A549 treated with RU486 at 1 μM for 4 hours (cell line): ENCODE measurements at places on chromosomes 7 and 10. TPM values are rescaled to one million over a fixed set of nuclear protein-coding genes. Genes with fewer than 3 reads are reported as not detected.

FAM237B gene
- total RNA-seq, result not detected in 5 replicates

CAMK1D gene
- 6.1 to 8.8 TPM (median 7.6 TPM) in 5 replicates for total RNA-seq

NPC1L1 gene
- 0.05 to 0.14 TPM (median 0.06 TPM) in 5 replicates for total RNA-seq

ZNF722 gene
- not detected in 5 replicates for total RNA-seq

SPDYE5 gene
- total RNA-seq, result not detected in 5 replicates

PCLO gene
- total RNA-seq, result 0.82 to 1.5 TPM (median 1.2 TPM) in 5 replicates

VSTM2A gene
- total RNA-seq, result not detected in 5 replicates

SPDYE11 gene
- not detected in 5 replicates for total RNA-seq

JCAD gene
- 7.7 to 8.7 TPM (median 7.7 TPM) in 5 replicates for total RNA-seq

SLC39A12 gene
- not detected in 5 replicates for total RNA-seq

TMEM213 gene
- not detected in 5 replicates for total RNA-seq

RNLS gene
- 7.0 to 9.2 TPM (median 8.0 TPM) in 5 replicates for total RNA-seq

FBXL13 gene
- 0.19 to 0.42 TPM (median 0.31 TPM) in 4 of 5 replicates, not detected in the other for total RNA-seq

NANOS1 gene
- 2.1 to 3.8 TPM (median 2.8 TPM) in 5 replicates for total RNA-seq

LLCFC1 gene
- not detected in 5 replicates for total RNA-seq

CTAGE8 gene
- total RNA-seq, result 0.12 TPM in 1 of 5 replicates, not detected in the others

ADGRA1 gene
- total RNA-seq, result 0.02 to 0.07 TPM in 2 of 5 replicates, not detected in the others

ZPBP gene
- not detected in 5 replicates for total RNA-seq

STOX1 gene
- total RNA-seq, result 0.60 to 0.90 TPM (median 0.81 TPM) in 5 replicates

LIPM gene
- total RNA-seq, result not detected in 5 replicates

ANKRD61 gene
- 0.50 to 0.69 TPM (median 0.54 TPM) in 5 replicates for total RNA-seq

AKR1C8 gene
- total RNA-seq, result 0.21 TPM in 1 of 5 replicates, not detected in the others

ZNF800 gene
- 6.2 to 12.0 TPM (median 11.3 TPM) in 5 replicates for total RNA-seq

IL6 gene
- total RNA-seq, result 2.0 to 4.6 TPM (median 2.9 TPM) in 5 replicates

GIMAP2 gene
- total RNA-seq, result 0.06 to 0.17 TPM in 2 of 5 replicates, not detected in the others

CCL24 gene
- total RNA-seq, result 0.53 TPM in 1 of 5 replicates, not detected in the others

TFEC gene
- total RNA-seq, result 0.06 TPM in 1 of 5 replicates, not detected in the others

JMJD1C gene
- total RNA-seq, result 17.2 to 27.4 TPM (median 22.8 TPM) in 5 replicates

DLX5 gene
- not detected in 5 replicates for total RNA-seq

CYP2W1 gene
- 0.16 TPM in 1 of 5 replicates, not detected in the others for total RNA-seq

MRPS24 gene
- total RNA-seq, result 235 to 260 TPM (median 246 TPM) in 5 replicates

KCNH2 gene
- total RNA-seq, result 0.29 to 0.61 TPM (median 0.37 TPM) in 5 replicates

HYAL4 gene
- total RNA-seq, result not detected in 5 replicates

PRPS1L1 gene
- total RNA-seq, result not detected in 5 replicates

TAS2R5 gene
- total RNA-seq, result 0.26 to 0.72 TPM (median 0.38 TPM) in 5 replicates

ASB4 gene
- 0.20 to 0.43 TPM (median 0.39 TPM) in 4 of 5 replicates, not detected in the other for total RNA-seq

ADAM12 gene
- total RNA-seq, result 4.3 to 5.4 TPM (median 4.9 TPM) in 5 replicates

HGF gene
- not detected in 5 replicates for total RNA-seq

C7orf57 gene
- 0.17 to 0.32 TPM (median 0.21 TPM) in 4 of 5 replicates, not detected in the other for total RNA-seq

SLC18A2 gene
- total RNA-seq, result not detected in 5 replicates

PSD gene
- 0.15 to 0.78 TPM (median 0.51 TPM) in 5 replicates for total RNA-seq
